Activated naive CD4-positive, alpha-beta T cell treated with anti-CD3 and anti-CD28 coated beads, Interleukin-2, amount 50 U/mL, for 16 hours (primary cell): ENCODE measurements at places on chromosomes 4 and X.

- no peak for DNase-seq
Measured at GRCh38 chr4:139282065-139282720, 2.2 kb upstream of the MGARP start.

DNA sequence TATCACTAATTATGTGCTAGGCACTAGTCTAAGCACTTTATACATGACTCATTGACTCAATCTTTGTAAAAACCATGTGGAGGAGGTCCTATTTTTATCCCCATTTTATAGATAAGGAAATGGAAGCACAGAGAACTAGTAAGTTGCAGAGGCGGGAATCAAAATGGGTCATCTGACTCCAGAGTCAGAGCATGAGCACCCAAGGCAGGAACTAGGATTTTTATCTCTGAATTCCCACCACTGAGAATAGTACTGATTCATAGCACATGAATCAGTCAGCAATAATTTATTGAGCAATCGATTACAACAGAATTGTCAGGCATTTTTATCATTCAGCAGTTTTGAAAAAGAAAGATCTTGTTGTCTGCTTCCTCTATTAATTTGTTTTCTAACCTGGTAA lies 19.3 kb downstream of the SCARB2 start:
- DNase-seq, result no peak

GRCh38 chr4:75686346-75686745 lies 13.1 kb upstream of the G3BP2 start:
- DNase-seq, result no peak

GRCh38 chr4:123495530-123495929 lies 98.9 kb downstream of the SPRY1 start:
- DNase-seq, result no peak

GRCh38 chr4:38368613-38369012 lies 295.4 kb upstream of the KLF3 start:
- DNase-seq, result no peak

GRCh38 chrX:45788941-45789348 lies 588.3 kb upstream of the DIPK2B start:
- DNase-seq, result no peak

DNA sequence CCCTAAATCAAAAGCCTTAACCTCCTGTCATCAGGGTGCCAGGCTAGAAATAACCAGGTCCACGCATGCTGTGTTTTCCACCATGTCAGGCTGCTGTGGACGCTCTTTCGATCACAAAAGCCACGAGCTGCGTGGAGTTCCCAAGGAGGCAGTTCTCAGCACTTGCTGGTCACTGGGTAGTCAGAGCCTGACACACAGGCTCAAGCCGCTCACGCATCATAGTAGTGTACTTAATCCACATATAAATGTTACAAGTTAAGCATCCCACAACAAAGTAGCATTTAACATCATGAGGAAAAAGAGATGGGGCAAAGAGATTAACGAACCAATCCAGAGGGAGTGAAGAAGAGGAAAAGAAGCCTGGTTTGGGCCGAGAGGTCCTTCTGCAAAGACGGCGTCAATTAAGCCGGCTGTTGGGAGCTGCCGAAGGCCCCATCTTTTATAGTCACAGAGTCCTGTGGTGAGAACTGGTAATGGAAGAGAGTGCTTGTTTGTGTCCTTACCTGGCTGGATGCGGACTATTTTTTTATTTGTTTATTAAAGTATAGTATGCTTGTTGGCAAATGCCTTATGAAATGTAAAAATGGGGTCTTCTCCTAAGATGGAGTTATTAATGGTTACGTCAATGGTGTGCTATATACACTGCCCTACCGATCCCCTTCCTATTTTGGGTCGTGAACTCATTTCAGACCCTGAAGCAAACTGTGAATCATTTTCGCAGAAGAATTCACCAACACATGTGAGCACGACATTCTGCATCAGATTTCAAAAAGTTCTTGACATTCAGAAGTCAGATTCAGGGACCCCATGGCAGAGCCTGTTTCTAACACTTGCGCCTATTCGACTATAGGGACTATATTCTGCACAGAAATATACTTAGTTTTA lies 675 bp downstream of the PRIMPOL start:
- DNase-seq, result no peak

- DNase-seq, result no peak
Measured at GRCh38 chr4:48223633-48224295, 45.9 kb downstream of the TEC start.

GRCh38 chrX:56800307-56800706 lies 71.3 kb downstream of the NBDY start:
- DNase-seq, result no peak

DNA sequence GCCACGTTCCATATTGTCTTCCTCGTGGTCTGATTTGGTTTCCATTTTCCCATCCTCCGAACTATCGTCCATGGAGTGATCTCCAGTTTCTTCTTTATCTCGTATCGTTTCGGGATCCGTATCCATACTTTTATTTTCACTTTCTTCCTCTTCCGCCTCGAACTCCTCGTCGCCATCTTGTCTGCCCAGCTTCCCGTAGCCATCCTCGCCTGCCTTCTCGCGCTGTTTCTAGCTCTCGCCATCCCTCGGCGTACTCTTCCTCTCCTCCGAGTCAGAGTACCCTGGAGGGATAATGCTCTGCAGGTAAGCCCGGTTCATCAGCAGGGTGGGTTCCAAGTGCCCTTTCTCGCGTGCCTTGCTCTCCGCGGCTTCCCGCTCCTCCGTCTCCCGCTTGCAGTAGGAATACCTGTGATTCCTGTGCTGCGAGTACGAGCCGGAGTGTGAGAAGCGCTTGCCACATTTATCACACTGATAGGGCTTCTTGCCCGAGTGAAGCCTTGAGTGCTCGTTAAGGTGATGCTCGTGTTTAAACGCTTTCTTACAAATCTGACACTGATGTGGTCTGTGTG lies 134.5 kb upstream of the TAPT1 start:
- no peak for DNase-seq

DNA sequence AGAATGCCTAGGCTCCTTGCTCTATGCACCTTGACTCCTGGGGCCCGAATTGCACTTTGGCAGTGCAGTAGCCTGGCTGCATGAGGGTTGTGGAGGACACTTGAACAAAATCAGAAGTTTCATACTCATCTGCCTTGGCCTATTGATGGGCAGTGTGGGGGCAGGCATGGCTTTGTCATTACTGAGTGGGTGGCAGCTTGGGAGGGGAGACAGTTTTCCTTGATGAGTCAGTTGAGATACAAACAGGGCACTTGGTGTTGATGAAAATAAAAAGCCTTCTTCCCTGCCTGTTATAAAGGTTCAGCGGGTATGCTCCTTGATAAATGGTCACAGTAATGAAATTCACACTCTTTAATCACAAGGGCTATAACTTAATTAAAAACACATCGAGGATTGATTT lies 126.8 kb upstream of the MAMLD1 start:
- DNase-seq, result no peak

DNA sequence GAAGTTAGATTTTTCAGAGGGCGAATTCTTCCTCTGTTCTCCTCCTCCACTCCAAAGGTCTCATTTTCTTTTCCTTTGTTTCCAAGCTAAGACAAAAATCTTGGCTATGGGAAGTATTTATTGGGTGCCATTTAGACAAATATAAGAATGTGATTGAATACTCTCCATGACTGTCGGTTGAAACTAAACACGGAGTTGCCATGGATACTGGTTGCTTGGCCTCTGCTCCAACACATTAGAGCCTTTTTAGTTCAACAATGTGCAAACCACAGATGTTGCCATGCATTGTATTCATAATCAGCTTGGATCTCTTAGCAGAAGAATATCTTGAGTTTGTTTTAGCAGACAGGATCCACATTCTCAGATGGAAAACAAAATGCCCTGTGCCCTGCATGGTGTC lies 366.5 kb upstream of the LCORL start:
- DNase-seq, result no peak

GRCh38 chr4:110663738-110664444 lies 41.0 kb upstream of the PITX2 start:
- no peak for DNase-seq
